ENCODE measurements at places on chromosomes 12 and 14.

DNA sequence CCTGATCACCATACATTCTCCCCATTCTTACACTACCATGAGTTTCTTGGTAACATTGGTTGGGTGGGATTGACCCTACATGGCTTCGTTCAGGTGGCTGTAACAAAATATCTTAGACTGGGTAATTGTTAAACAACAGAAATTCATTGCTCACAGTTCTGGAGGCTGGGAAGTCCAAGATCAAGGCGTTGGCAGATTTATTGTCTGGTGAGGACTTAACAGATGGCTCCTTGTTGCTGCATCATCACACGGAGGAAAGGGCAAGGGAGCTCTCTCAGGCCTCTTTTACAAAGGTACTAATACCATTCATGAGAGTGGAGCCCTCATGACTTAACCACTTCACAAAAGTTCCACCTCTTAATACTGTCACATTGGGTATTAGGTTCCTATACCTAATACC lies 116.7 kb upstream of the EGLN3 start:
- DNase-seq = no peak

GRCh38 chr12:70444903-70445302 lies 78.8 kb downstream of the KCNMB4 start:
- DNase-seq = no peak

DNA sequence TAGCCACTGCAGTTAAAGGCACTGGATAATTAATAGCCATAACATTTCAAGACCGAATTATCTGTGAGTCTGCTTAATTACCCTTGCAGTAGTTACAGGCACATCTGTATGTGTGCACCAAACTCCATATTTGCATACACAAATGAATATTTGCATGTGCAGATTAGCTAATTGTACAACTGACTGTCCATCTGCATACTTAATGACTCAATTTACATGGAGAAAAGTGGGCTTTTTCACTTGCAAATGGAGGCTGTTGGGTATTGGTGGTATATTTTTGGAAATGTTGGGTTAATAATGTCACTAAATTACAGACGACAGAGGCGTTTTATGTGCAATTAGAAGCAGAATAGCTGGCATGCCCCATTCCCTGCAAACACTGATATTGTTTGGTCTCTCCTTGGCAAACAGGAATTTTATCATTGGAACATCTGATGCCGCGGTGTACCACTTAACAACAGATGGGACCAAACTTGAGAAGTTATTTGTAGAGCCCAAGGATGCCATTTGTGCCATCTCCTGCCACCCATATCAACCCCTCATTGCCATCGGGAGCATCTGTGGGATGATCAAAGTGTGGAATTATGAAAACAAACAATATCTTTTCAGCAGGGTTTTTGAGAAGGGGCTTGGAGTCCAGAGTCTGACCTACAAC lies 39.6 kb downstream of the CFAP251 start:
- no peak for DNase-seq

DNA sequence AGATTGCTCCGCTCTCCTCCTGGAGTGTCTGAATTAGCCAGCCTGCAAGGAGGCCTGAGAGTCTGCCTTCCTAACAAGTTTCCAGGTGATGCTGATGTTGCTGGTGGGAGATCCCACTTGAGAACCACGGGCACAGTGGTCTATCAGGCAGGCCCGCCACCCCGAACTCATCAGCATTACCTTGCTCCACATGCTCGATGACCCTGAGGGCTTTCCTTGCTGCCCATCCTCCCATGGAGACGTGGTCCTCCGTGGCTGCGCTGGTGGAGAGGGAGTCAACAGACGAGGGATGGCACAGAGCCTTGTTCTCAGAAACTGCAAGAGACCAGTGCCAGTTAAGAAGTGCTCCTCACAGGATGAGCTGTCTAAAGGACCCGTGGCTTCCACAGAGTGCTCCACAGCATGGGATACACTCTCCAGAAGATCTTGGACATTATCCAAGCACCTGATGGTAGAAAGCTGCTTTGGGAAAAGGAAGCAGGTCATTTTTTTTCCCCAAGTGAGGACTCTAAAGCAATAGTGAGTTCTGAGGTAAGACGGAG lies 18.3 kb downstream of the HAL start:
- no peak for DNase-seq

- peak; percentile 25 for DNase-seq
These were observed 69.7 kb downstream of the SEC23A start for GRCh38 chr14:39033371-39033770.

DNA sequence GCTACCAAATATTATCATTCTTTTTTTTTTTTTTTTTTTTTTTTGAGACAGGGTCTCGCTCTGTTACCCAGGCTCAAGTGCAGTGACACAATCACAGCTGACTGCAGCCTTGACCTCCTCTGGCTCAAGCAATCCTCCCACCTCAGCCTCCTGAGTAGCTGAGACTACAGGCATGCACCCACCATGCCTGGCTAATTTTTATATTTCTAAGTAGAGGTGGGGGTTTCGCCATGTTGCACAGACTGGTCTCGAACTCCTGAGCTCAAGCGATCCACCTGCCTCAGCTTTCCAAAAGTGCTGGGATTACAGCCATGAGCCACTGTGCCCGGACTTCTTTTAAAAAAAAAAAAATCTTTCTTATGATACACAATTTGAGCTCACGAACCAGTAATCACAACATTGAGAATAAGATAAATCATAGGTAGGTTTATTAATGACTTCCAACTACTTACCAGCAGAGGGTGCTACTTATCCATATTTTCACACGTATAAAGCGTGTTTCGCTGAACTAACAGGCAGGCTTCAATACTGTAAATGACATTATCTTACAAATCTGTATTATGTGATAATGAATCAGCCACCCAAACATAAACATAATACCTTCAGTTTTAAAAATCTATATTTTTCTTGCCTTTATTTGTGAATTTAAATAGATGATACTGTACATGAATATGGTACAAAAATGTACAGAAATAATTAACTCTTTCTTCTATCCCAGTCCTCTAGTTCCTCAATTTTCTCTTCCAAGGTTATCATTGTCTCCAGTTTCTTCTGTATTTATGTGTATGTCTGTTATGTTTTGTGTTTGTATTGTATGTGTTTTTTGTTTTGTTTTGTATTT lies 42.5 kb upstream of the BCAT1 start:
- DNase-seq = peak; percentile 63

DNA sequence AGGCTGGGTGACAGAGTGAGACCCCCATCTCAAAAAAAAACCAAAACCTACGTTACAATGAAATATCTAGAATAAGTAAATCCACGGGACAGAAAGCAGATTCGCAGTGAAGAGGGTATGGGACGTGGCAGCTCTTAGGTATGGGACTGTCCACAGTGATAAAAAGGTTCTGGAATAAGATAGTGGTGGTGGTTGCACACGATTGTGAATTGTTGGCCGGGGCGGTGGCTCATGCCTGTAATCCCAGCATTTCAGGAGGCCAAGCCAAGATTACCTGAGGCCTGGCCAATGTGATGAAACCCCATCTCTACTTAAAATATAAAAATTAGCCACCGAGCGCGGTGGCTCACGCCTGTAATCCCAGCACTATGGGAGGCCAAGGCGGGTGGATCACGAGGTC lies 76.3 kb downstream of the KDM2B start:
- no peak for DNase-seq

- peak; percentile 4 for DNase-seq
These were observed 67.7 kb downstream of the PRKCH start for GRCh38 chr14:61388976-61389576.

DNA sequence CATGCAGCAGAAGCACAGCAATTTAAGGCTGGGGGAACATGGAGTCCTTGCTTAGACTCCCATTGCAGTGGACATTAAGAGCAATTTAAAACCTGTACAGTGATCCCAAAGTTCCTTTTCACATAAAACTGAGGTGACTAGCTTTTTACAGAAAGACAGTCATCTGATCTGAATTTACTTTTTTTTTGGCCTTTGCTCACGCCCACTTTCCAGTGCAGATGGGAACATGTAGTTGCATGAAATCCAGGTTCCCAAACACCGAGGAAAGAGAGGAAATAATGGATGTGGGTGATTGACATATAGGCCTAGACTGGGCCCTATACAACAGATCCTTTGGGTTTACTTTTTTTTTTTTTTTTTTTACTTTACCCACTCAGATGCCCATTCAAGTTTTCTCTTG lies 126.4 kb upstream of the PTPRB start:
- DNase-seq = no peak

DNA sequence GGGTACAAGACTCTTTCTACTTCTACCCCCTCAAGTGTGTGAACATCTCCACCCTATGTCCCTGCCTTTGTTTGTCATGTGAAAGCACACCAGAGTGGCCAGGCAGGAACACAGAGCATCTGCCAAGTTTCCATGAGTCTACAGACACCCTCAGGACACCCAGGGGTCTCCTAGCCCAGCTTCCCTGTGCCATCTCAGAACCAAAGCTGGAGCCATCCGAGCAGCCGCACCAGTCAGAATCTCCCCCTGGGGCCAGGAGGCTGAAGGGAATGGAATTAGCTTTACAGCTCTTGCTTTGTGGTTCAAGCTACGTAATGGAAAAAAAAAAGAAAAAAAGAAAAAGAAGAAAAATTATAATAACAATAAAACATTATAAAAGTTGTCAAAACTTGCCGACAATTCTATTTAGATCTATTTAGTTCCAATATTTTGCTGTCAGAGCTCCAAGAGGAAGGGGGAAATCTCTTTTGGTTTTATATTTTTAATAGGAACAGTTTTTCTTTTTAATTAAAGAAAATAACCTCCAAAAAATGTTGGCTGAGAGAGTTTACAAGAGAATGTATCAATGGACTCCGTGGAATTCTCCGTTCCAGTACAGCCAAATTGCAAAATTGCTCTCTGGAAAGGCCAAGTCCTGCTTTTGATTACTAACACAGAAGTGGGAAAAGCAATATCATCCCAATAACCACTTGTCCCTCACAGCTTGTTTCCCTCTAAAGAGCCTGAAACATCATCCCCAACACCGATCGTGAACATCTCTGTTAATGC lies 37.1 kb downstream of the TBX5 start:
- no peak for DNase-seq

GRCh38 chr12:79765157-79765556 lies 74.4 kb upstream of the PAWR start:
- DNase-seq = no peak

DNA sequence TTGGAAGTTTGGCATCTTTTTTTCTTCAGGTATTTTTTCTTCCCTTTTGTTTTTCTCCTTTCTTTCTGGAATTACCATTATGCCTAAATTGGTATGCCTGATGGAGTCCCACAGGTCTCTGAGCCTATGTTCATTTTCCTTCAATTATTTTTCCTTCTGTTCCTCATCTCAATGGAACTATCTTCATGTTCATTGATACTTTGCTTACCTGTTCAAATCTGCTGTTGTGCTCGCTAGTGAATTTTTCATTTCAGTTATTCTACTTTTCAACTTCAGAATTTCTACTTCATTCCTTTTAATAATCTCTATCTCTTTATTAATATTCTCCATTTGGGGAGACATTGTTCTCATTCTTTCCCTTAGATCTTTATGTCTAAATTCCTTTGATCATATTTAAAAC lies 15.4 kb upstream of the USP30 start:
- DNase-seq = no peak

- DNase-seq = no peak
These were observed 8.0 kb upstream of the PLEKHA5 start for GRCh38 chr12:19121449-19122018.

DNA sequence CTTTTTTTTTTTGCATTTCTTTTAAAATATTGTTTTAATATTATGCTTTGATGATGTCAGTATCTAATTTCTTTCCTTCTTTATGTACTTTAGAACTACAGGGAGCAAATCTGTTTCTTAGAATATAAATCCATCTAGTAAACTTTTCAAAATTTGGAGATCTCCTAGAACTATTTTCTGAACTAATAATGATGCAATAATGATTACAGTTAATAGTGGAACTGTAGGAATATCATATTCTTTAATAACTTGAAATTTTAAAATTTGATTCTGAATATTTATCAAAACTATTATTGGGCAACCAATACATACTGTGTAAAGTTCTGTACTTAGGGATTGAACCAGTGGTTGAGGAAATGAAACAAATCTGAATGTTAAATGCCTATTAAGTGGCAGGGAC lies 23.1 kb upstream of the PMCH start:
- DNase-seq = no peak
